ENCODE measurements at places on chromosomes 12 and 14. TPM values are rescaled to one million over a fixed set of nuclear protein-coding genes. Genes with fewer than 3 reads are reported as not detected.

The AQP6 gene
- polyA plus RNA-seq = 3.1 TPM

The SPIC gene
- not detected for polyA plus RNA-seq

The KRT85 gene
- polyA plus RNA-seq = 1.5 TPM

The PLEK2 gene
- polyA plus RNA-seq = 7.1 TPM

The LRTM2 gene
- polyA plus RNA-seq = 0.96 TPM

The FAM222A gene
- 34.5 TPM for polyA plus RNA-seq

- H3K4me3 ChIP-seq = no peak overlapping the region
- no peaks in the 10 kb centered on the region for H3K27me3 ChIP-seq
- H3K4me1 ChIP-seq = no peaks in the 10 kb centered on the region
- no peak overlapping the region for H3K27ac ChIP-seq
These were observed 86.2 kb downstream of the STON2 start for GRCh38 chr14:81313775-81314429.

DNA sequence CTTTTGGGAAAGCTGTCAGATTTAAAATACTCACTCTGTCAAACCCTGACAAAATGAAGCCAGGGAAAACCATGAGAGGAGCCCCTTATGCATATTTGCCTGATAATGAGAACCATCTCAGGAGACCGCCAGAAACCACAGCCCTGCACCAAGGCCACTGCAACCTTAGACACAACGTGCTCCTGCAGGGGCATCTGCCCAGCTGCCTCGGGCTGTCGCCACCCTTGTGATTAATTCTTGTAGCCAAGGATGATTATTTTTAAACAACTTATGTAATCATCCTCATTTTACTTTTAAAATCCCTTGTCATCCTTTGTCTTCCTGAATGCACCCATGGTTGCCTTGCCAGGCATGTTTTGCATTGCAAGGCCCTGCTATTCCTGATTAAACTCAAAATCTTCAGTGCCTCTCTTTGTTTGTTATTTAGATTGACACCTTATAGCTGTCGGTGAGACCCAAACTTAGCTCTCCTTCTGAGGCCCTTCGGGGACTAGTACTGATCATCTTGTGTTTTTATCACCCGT lies 766.4 kb upstream of the TMEM132C start:
- no peak for DNase-seq
- no peak overlapping the region for H3K27ac ChIP-seq
- no peaks in the 10 kb centered on the region for H3K4me1 ChIP-seq
- H3K36me3 ChIP-seq = no peaks in the 10 kb centered on the region

- no peak overlapping the region for H3K4me3 ChIP-seq
- DNase-seq = no peak
- H3K4me1 ChIP-seq = no peaks in the 10 kb centered on the region
These were observed 317.5 kb downstream of the BCL11B start for GRCh38 chr14:98954349-98955000.

GRCh38 chr14:61479746-61480502 lies 158.5 kb downstream of the PRKCH start:
- no peaks in the 10 kb centered on the region for H3K27me3 ChIP-seq
- peaks cover 30% of the 10 kb centered on the region for H3K4me1 ChIP-seq
- H3K4me3 ChIP-seq = no peak overlapping the region
- no peaks in the 10 kb centered on the region for H3K36me3 ChIP-seq
- H3K27ac ChIP-seq = no peak overlapping the region

GRCh38 chr12:42213023-42213422 lies 25.0 kb downstream of the YAF2 start:
- H3K4me1 ChIP-seq = peaks cover 9% of the 10 kb centered on the region
- DNase-seq = no peak
- no peaks in the 10 kb centered on the region for H3K36me3 ChIP-seq
- no peak overlapping the region for H3K27ac ChIP-seq
- H3K4me3 ChIP-seq = no peak overlapping the region

GRCh38 chr14:74195623-74196022 lies 43.6 kb upstream of the VSX2 start:
- no peaks in the 10 kb centered on the region for H3K36me3 ChIP-seq
- no peak for DNase-seq
- H3K27me3 ChIP-seq = no peaks in the 10 kb centered on the region
- no peak overlapping the region for H3K27ac ChIP-seq
- H3K4me3 ChIP-seq = no peak overlapping the region

DNA sequence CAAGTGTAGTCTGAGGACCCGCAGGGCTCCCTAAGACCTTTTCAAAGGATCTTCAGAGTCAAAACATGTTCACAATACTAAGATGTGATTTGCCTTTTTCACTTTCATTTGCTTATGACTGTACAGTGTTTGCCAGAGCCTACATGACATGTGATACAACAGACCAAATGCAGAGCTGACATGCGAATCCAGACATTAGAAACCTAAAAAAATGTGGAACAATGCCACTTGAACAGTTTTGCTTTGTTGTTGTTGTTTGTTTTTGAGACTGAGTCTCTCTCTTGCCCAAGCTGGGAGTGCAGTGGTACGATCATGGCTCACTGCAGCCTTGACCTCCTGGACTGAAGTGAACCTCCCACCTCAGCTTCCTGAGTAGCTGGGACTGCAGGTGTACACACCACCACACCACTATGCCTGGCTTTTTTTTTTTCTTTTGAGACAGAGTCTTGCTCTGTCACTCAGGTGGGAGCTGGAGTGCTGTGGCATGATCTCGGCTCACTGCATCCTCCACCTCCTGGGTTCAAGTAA lies 5.3 kb upstream of the RAB35 start:
- H3K27me3 ChIP-seq = no peaks in the 10 kb centered on the region
- no peak for DNase-seq
- peaks cover 17% of the 10 kb centered on the region for H3K4me1 ChIP-seq
- no peak overlapping the region for H3K27ac ChIP-seq

Measured in testis (tissue), 5 donors.